Activated T-cell treated with anti-CD3 and anti-CD28 coated beads, Interleukin-2, amount 50 U/mL, for 48 hours (primary cell): ENCODE measurements at places on chromosomes 2 and 18.

GRCh38 chr18:69865776-69866175 lies 81.9 kb downstream of the CD226 start:
- no peak for DNase-seq

DNA sequence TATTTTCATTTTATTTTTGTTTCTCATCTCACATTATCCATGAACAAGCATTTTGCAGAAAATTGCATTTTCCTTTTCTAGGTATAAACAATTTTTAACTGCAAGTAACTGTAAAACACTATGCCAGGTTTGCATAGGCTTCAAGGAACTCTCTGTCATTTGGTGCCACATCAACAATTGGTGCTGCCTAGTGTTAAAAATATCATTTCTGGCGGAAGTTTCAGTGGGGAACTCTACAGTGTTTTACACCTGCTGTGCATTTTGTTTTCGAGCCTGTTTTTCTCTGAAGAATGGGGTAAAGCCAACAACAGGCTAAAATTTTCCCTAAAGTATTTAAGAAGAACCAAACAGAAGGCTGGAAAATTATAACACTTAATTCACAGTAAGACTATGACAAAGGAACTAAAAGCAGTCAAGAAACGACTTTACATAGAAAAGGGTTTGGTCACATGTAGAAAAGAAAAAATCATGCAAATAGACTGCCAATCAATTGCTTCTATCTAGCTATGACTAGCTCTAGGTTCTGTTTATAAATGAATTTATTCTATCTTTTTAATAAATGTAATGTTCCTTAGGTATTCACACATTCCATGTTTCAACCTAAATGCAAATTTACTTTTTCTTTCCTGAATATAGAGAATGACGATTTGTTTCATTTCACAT lies 21.4 kb upstream of the FRZB start:
- DNase-seq = no peak

- DNase-seq = peak; percentile 71
These were observed 28.7 kb downstream of the SRSF7 start for GRCh38 chr2:38722271-38723061.

GRCh38 chr2:16870491-16871076 lies 204.9 kb upstream of the CYRIA start:
- DNase-seq = no peak

DNA sequence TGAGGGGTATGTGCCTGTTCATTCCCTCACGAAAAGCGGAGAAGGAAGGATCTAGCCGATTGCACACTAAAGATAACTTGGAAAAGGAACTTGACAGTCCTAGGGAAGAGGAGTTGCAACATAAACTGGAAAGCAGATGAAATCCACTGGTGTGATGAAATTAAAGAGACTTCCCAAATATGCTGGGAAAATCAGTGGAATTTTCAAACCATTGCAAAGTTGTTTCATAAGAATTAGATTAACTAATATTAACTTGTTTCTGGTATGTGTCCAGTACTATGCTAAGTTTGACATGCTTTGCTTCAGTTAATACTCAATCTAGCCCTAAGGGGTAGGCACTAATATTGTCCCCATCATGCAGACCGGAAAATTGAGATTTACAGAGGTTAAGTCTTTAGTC lies 222.7 kb downstream of the IKZF2 start:
- no peak for DNase-seq

GRCh38 chr2:226330206-226330605 lies 469.4 kb downstream of the IRS1 start:
- DNase-seq = no peak

- no peak for DNase-seq
These were observed 29.8 kb downstream of the MGAT5 start for GRCh38 chr2:134283661-134284060.

DNA sequence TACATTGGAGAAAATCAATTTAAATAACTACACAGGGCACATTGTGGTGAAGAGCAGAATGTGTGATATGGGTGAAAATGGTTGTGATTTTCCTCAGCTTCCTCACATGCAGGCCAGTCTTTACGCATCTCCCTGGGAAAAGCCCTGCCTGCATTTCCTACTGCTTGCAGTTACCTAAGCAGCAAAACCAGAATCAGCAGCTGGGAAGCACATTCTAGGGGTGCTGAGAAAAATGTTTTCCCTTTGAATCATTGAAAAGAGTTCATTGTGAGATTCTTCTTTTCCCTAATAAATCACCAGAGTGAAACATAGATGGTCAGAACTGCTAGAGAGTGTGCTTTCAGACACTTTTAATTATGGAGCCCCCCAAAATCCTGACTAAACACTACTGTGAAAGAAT lies 656.0 kb downstream of the TDRD15 start:
- DNase-seq = no peak

GRCh38 chr2:174897286-174897685 lies 107.9 kb downstream of the CHN1 start:
- no peak for DNase-seq

DNA sequence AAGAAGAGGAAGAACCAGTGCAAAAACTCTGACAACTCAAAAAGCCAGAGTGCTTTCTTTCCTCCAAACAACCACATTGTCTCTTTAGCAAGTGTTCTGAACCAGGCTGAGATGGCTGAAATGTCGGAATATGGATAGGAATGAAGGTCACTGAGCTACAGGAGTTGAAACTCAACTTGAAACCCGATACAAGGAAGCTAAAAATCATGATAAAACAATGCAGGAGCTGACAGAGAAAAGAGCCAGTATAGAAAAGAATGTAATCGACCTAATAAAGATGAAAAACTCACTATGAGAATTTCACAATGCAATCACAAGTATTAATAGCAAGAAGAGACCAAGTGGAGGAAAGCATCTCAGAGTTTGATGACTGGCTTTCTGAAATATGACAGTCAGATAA lies 15.0 kb upstream of the EIF2AK3 start:
- DNase-seq = no peak

GRCh38 chr2:148926981-148927401 lies 52.0 kb downstream of the KIF5C start:
- DNase-seq = peak; percentile 66

- no peak for DNase-seq
These were observed 213.7 kb downstream of the SEPTIN10 start for GRCh38 chr2:109400102-109400501.

GRCh38 chr2:109447776-109448175 lies 166.0 kb downstream of the SEPTIN10 start:
- no peak for DNase-seq

GRCh38 chr2:60867848-60868247 lies 13.5 kb upstream of the REL start:
- peak; percentile 19 for DNase-seq

- DNase-seq = no peak
These were observed 217.2 kb downstream of the NR4A2 start for GRCh38 chr2:156115338-156115737.

- DNase-seq = no peak
These were observed 159.7 kb upstream of the LHCGR start for GRCh38 chr2:48915227-48915626.

DNA sequence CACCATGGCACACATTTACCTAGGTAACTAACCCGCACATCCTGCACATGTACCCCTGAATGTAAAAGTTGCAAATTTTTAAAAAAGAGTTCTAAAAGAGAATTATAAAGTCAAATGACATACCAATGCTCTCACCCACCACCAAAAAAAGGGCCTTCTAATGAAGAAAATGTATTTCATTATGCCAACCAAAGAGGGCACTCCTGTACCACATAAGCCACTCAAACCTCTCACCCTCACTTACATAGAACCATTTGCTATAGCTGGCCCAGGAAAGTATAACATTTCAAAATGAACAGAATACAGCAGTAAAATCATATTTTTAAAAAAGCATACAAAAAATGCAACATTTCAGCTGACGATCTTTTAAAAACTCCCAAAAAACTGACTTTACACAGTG lies 241.5 kb upstream of the PKDCC start:
- DNase-seq = no peak

DNA sequence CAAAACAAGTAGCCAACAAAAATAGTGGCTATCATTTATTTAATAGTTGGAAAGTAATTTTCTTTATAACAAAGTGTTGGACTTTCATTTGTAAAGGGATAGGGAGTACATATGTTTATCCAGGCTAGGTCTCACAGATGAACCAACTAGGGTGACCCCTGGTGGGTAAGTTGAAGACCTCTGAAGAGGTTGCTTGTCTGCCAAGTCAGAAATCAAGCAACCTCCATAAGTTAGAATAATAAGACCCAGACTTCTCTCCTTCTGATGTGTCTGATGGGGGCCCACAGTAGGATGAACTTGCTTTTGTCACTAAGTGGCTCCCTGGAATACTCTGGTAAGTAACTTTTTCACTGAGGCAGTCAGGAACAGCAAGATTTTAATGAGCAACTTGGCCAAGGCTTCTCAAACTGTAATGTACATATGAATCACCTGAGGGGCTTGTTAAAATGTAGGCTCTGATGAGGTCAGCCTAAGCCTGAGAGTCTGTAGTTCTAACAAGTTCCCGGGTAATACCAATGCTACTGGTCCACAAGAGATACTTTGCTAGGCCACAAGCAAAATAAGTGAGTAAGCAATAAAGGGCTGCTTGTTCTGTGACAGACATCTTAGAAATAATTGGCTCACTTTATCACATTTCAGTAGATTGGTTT lies 319.6 kb downstream of the PIK3C3 start:
- DNase-seq = no peak

- DNase-seq = no peak
These were observed 88.3 kb upstream of the KCNH7 start for GRCh38 chr2:162926907-162927306.
